Body of pancreas (tissue), 4 donors: ENCODE measurements at places on chromosomes 3 and 15. TPM values are rescaled to one million over a fixed set of nuclear protein-coding genes. Genes with fewer than 3 reads are reported as not detected.

Gene ISLR2
- not detected for total RNA-seq

Gene TMEM43
- 21.8 TPM for total RNA-seq

Gene C3orf62
- total RNA-seq = 4.9 TPM

Gene CCR1
- 3.0 TPM for total RNA-seq

Gene TRH
- total RNA-seq = not detected

Gene RARB
- total RNA-seq = 1.8 TPM

Gene FMN1
- 13.7 TPM for total RNA-seq

Gene SMCO1
- not detected for total RNA-seq

Gene DNAJA4
- 5.9 TPM for total RNA-seq

Gene SUCNR1
- 0.26 TPM for total RNA-seq

Gene SLC27A2
- total RNA-seq = 3.9 TPM

Gene HRH1
- total RNA-seq = 0.66 TPM

- no peaks in the 10 kb centered on the region for H3K36me3 ChIP-seq
- DNase-seq = no peak
- H3K4me1 ChIP-seq = peaks cover 13% of the 10 kb centered on the region
- H3K4me3 ChIP-seq = no peak overlapping the region
Observed at GRCh38 chr3:197023241-197023997, 6.2 kb downstream of the MELTF start.

- no peaks in the 10 kb centered on the region for H3K27me3 ChIP-seq
- H3K36me3 ChIP-seq = no peaks in the 10 kb centered on the region
- no peak overlapping the region for H3K4me3 ChIP-seq
- peaks cover 4% of the 10 kb centered on the region for H3K4me1 ChIP-seq
- DNase-seq = peak; percentile 28
Observed at GRCh38 chr15:44102675-44103254, 92.3 kb downstream of the FRMD5 start.

- H3K36me3 ChIP-seq = no peaks in the 10 kb centered on the region
- H3K27me3 ChIP-seq = no peaks in the 10 kb centered on the region
- H3K4me3 ChIP-seq = no peak overlapping the region
- no peak overlapping the region for H3K27ac ChIP-seq
- no peaks in the 10 kb centered on the region for H3K4me1 ChIP-seq
- DNase-seq = peak; percentile 16
Observed at GRCh38 chr3:190076601-190077394, 43.9 kb downstream of the P3H2 start.

DNA sequence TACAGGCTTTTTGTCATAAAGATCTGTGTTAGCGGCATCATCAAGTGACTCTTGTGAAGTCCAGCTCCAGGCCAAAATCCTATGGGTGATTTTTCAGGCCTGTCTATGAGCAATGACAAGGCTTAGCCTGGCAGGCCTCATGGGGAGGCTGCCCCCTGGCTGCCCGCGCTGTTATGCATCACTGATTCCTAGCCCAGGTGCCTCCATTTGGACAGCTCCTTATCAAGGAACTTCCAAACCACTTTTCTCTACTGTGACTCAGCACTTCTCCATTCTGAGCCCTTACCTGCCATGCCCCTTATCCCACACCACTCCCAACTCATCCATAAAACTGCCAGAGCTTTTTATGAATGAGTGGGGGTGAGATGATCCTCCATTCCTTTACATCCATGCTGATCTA, 91.5 kb upstream of the C3orf80 start:
- H3K27ac ChIP-seq = no peak overlapping the region
- no peaks in the 10 kb centered on the region for H3K36me3 ChIP-seq
- H3K4me3 ChIP-seq = no peak overlapping the region

GRCh38 chr3:182465301-182466185, 327.8 kb upstream of the ATP11B start:
- no peaks in the 10 kb centered on the region for H3K27me3 ChIP-seq
- no peak for DNase-seq
- H3K4me1 ChIP-seq = no peaks in the 10 kb centered on the region
- no peak overlapping the region for H3K27ac ChIP-seq
- H3K4me3 ChIP-seq = no peak overlapping the region

- no peak for DNase-seq
- no peaks in the 10 kb centered on the region for H3K4me1 ChIP-seq
- H3K4me3 ChIP-seq = no peak overlapping the region
- H3K27ac ChIP-seq = no peak overlapping the region
- H3K27me3 ChIP-seq = no peaks in the 10 kb centered on the region
Observed at GRCh38 chr3:141346418-141346817, 21.9 kb upstream of the ZBTB38 start.

GRCh38 chr15:45377609-45378148, 665 bp downstream of the GATM start:
- H3K4me3 ChIP-seq = peak overlapping the region; percentile 97
- peak; percentile 74 for DNase-seq
- H3K36me3 ChIP-seq = no peaks in the 10 kb centered on the region
- H3K27ac ChIP-seq = peak overlapping the region; percentile 94

GRCh38 chr3:3355442-3355841, 176.0 kb upstream of the CRBN start:
- no peak for DNase-seq
- H3K4me3 ChIP-seq = no peak overlapping the region
- H3K27me3 ChIP-seq = no peaks in the 10 kb centered on the region
- no peaks in the 10 kb centered on the region for H3K36me3 ChIP-seq
- no peaks in the 10 kb centered on the region for H3K4me1 ChIP-seq

- no peaks in the 10 kb centered on the region for H3K27me3 ChIP-seq
- peak; percentile 76 for DNase-seq
- peaks cover 8% of the 10 kb centered on the region for H3K4me1 ChIP-seq
- H3K27ac ChIP-seq = peak overlapping the region; percentile 70
- no peaks in the 10 kb centered on the region for H3K36me3 ChIP-seq
- H3K4me3 ChIP-seq = no peak overlapping the region
Observed at GRCh38 chr15:99925661-99926461, 192.6 kb upstream of the LYSMD4 start.

DNA sequence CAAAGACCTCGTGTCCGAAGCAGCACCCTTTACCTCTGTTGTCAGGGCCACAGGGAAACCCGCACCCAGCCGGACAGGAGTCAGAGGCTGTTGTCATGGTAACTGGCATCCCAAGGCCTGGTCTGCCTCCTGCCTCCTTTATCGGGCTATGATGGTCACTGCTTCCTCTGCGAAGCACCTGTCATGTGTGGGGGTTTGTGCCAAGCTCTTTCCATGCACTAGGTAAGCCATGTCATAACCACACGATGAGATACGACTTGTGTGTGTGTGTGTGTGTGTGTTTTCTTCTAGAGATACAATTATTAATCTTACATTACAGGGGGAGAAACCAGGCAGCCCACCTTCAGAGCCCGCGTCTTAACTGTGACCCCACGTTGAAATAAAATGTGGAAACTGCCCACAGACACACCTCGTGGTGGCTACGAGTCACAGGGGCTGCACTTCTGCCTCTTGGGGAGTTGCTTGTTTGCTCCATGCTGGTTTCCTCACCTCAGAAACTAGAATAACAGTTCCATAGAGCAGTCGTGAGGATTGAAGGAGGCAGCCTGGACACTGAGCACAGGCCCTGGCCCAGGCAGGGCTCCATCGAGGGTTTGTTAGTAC, 18.0 kb downstream of the ZDHHC19 start:
- no peak overlapping the region for H3K4me3 ChIP-seq
- no peaks in the 10 kb centered on the region for H3K27me3 ChIP-seq
- H3K27ac ChIP-seq = peak overlapping the region; percentile 47
- peaks cover 18% of the 10 kb centered on the region for H3K4me1 ChIP-seq

GRCh38 chr3:2771193-2771592, 339.0 kb downstream of the IL5RA start:
- DNase-seq = no peak
- H3K36me3 ChIP-seq = no peaks in the 10 kb centered on the region
- H3K27me3 ChIP-seq = no peaks in the 10 kb centered on the region
- H3K4me1 ChIP-seq = no peaks in the 10 kb centered on the region

DNA sequence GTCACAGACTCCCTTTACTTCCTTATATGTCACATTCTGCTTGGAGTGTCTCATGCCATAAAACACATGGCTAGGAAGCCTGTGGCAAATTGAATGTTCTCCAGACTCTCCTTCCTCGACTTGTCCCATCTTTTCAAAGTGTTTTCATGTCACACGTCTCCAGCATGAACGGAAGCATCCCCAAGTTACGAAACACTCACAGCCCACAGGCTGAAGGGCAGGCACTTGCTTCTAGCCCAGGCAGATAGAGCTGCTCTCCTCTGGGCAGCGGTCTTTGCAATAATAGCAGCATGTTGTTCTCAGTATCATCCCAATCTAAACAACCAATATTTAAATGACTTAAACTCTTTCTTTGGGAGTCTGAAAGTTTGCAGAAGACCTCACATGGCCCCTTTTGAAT, 85.3 kb upstream of the ADAMTS9 start:
- no peaks in the 10 kb centered on the region for H3K36me3 ChIP-seq
- H3K27ac ChIP-seq = no peak overlapping the region
- DNase-seq = no peak

DNA sequence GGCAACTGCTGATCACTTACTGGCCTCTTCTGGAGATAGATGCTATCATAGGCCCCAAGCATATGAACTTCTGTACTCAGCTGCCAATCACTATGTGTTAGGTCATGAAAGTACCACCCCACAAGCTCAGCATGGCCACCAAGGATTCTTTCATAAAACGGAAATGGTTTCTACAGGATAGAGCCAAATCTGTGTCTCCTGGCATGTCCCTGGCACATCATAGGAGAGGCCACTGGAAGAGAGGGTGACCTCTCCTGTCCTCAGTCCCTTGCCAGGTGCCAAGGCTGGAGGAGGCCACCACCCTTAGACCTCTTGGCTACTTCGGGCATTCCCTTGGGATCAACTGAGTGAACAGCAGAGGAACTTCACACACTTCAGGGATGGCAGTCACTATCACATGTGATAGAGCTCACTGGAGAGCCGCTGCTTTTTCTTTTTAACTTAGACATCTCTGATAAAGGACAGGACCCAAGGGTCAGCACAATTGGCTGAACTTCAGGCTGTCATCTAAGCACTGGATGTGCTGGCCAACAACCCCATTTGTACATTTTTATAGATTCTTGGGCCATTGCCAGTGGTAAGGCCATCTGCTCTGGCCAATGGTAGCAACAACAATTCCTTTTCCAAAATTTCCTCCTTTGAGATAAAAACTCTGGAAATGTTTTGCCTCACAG, 425.2 kb downstream of the SQOR start:
- no peak for DNase-seq
- no peaks in the 10 kb centered on the region for H3K27me3 ChIP-seq
- no peak overlapping the region for H3K27ac ChIP-seq
- no peak overlapping the region for H3K4me3 ChIP-seq
- H3K36me3 ChIP-seq = no peaks in the 10 kb centered on the region

- H3K4me1 ChIP-seq = no peaks in the 10 kb centered on the region
- DNase-seq = no peak
- no peak overlapping the region for H3K4me3 ChIP-seq
- no peaks in the 10 kb centered on the region for H3K36me3 ChIP-seq
- no peaks in the 10 kb centered on the region for H3K27me3 ChIP-seq
Observed at GRCh38 chr3:150519026-150519425, 27.3 kb downstream of the SERP1 start.

- H3K27ac ChIP-seq = no peak overlapping the region
- H3K4me3 ChIP-seq = no peak overlapping the region
- DNase-seq = peak; percentile 18
- peaks cover 11% of the 10 kb centered on the region for H3K4me1 ChIP-seq
- H3K36me3 ChIP-seq = no peaks in the 10 kb centered on the region
- H3K27me3 ChIP-seq = no peaks in the 10 kb centered on the region
Observed at GRCh38 chr15:49876401-49877038, 242.5 kb downstream of the ATP8B4 start.
